ENCODE measurements at places on chromosomes 4 and X. TPM values are rescaled to one million over a fixed set of nuclear protein-coding genes. Genes with fewer than 3 reads are reported as not detected.

TCP11X2 gene
- total RNA-seq: not detected

RBM46 gene
- total RNA-seq: not detected

MAGEA9B gene
- total RNA-seq: not detected

SSX4 gene
- total RNA-seq: not detected

FGF2 gene
- total RNA-seq: 1.3 TPM

NR3C2 gene
- 0.14 TPM for total RNA-seq

IL1RAPL1 gene
- not detected for total RNA-seq

SOX3 gene
- total RNA-seq: not detected
